ENCODE measurements at places on chromosomes 3 and 15. TPM values are rescaled to one million over a fixed set of nuclear protein-coding genes. Genes with fewer than 3 reads are reported as not detected.

- no peak overlapping the region for H3K4me3 ChIP-seq
- H3K36me3 ChIP-seq = no peaks in the 10 kb centered on the region
- H3K4me1 ChIP-seq = no peaks in the 10 kb centered on the region
- no peak overlapping the region for H3K27ac ChIP-seq
- DNase-seq = no peak
- peaks cover 4% of the 10 kb centered on the region for H3K27me3 ChIP-seq
Observed at GRCh38 chr3:184726497-184726896, 14.6 kb upstream of the MAGEF1 start.

DNA sequence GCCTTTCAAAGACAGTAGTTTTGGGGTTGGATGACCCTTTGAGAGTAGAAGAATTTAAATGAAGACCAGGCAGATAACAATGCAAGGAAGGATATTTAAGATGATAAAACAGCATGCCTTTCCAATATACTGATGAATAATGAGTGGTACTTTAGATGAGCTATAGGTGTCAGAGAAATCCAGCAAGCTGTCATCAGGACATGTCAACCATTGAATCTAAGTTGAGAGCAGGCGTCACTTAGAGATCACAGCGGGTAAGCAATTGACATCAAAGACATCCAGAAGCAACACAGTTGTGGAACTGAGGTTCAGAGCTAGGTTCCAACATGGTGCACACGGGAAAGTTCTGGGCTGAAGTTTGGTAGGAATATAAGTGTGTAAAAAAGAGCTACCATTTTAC lies 25.0 kb downstream of the CCDC54 start:
- DNase-seq = no peak
- H3K27me3 ChIP-seq = peaks cover 2% of the 10 kb centered on the region
- H3K4me1 ChIP-seq = no peaks in the 10 kb centered on the region
- no peaks in the 10 kb centered on the region for H3K36me3 ChIP-seq
- H3K4me3 ChIP-seq = no peak overlapping the region

Gene TPRG1
- 5.7 TPM for total RNA-seq

Gene SRGAP3
- 2.4 TPM for total RNA-seq

Gene SLC24A5
- not detected for total RNA-seq
